ENCODE measurements at places on chromosomes 7 and 10.
A peak's percentile ranks its signal among the peaks of the same experiment; 100 is the strongest.

DNA sequence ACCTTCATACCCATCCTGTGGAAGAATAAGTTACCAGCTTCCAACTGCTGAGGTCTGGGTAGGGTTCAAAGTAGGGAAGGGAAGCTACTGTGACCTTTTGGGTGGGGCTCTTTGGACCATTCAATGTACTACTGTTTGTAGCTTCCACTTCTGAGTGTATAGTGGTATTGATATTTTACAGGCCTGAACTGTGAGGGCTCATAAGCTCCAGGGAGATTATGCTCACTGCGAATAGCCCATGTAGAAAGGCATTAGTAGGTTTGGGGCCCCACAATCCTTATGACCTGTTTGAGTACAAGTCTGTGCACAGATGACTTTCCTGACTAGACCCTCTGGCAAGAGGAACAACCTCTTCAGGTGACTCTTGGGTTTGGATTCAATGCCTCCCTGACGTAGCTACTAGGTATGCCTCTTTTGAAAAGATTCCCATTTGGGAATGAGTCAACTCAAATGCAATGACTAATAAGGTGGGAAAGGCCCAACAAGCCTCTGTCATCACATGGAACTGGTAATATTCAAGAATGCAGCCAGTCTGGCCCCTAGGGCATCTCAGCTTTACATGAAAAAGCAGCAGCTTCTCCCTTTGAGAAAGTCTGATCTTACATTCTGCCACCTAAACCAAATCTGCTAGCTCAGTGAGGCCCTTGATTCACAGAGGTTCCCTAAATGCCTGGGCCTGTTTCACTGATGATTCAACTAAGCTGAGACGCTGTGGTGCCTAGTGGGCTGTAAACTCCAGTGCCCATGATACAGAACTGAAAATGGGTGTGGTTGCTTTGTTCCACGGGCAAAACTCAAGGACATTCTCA is 79.8 kb downstream of the ABI1 start:
- no peak for DNase-seq

DNA sequence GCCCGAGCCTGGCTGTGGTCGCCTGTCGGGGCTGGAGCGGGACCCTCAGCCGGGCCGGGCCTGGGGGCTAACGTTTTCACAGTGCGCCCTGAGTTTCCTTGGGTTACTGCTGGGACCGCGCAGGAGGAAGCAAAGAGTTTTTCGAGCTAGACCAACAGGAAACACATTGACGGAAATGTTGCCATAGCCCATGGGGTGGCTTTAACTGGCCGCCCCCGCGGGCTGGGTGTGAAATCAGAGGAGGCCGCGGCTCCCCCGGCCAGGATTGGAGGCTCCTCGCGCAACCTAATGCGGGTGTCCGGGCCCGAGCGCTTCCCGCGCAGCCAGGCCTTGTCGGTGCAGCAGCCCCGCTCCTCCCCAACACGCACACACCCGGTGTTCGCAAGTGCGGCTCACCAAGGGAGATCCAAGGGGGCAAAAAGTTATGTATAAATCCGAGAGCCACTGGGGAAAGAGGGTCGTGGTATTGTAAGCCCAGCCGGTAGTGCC is 1.9 kb downstream of the HHEX start:
- DNase-seq = no peak

- DNase-seq = no peak
Observed at GRCh38 chr7:38034062-38034908, 113.8 kb downstream of the EPDR1 start.

DNA sequence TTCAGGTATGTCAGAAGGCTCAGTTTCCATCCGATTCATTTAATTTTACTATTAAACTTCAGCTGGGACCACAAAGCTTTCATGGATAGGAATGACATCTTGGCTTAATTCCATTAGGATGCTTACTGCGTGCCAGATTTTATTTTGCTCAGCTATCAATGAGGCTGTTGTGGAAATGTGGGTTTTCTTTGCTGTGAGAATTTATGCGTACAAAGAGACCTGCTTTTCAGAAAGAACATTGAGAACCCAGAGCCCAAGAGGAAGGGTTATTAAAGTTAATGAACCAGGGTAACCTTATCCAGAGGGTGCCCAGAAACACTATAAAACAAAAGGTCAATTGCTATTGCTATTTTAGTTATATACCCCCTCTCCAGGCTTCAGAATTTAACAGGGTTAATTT is 98.3 kb downstream of the MKLN1 start:
- DNase-seq = no peak

DNA sequence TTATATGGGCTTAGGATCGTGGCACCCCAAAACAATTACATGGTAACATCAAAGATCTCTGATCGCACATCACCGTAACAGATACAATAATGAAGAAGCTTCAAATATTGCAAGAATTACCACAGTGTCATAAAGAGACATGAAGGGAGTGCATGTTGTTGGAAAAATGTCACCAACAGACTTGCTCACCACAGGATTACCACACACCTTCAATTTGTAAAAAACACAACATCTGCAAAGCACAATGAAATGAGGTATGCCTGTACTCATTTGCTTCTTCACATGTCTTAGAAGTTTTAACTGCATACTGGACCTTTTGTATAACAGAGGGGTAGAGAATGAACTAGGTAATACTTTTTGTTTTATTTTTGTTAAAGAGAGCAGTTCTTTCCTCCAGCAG is 96.6 kb downstream of the TPST1 start:
- DNase-seq = no peak

- no peak for DNase-seq
Observed at GRCh38 chr10:110686949-110687348, 42.8 kb downstream of the RBM20 start.

DNA sequence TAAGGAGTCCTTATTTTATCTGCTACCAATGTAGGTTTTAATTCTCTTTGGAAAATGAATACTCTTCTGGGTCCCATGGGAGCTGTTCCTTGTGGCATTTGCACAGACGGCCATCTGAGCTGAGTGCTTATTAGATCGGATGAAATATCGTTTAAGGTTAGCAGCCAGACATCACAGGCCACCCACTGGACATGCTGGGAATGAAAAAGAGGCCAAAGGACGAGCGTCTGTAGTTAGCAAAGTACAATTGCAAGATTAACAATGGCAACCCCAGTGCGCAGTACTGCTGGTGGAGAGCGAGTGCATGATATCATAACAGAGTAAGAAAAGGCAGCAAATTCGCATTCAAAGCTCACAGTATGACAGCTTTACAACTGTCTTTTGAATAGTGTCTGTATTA is 28.3 kb upstream of the CREB5 start:
- no peak for DNase-seq

DNA sequence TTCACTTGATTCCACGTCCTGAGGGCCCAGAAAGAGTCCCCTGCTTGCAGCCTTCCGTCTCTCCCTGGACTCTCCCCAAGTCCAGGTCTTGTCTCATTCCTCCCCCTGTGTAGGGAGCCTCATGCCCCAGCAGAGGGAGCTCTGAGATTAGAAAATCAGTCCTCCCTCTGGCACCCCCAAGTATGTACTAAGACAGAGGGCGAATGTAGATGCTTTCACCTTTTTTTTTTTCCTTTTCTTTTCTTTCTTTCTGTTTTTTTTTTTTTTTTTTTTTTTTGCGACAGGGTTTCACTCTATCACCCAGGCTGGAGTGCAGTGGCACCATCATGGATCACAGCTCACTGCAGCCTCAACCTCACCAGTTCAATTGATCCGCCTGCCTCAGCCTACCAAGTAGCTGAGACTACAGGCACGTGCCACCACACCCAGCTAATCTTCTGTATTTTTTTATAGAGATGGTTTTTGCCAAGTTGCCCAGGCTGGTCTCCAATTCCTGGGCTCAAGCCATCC is 10.3 kb downstream of the SFXN3 start:
- peak; percentile 53 for DNase-seq

DNA sequence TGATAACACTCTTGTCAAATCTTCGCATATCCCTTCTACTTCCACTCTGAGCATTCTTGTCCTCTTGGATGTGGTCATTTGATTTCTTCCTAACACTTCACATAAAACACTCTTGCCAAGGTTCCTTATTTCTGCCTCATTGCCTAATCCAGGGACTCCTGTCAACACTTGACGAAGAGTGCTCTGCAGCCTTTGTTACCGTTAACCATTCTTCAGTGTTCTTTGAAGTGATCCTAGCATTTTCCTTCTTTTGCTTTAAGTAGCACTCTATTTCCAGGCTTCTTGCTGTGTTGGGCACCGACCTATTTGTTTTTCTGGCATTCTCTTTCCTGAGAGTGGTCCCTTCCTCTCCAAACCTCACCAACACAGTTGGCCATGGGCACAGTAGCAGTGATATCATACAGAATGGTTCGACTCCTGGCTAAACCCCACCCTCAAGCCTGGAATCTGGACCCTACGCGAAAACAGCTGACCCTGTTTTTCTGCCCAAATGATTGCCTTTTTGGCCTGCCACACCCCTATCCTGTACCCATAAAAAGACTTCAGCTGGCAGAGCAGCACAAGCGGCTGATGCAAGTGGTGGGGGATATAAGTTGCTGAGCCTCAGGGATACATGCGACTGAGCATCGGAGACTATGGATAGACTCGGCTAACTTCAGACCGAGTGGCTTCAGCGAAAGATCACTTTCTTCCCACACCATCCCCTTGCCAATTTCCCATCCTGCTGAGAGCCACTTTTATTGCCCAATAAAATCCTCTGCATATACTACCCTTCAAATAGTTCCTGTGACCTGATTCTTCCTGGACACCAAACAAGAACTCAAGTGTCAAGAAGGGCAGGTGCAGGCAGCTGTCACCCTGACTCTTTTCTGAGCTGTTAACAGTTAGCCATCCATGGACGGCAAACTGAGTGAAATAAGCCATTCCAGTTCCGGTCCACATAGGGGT is 820.6 kb downstream of the CCSER2 start:
- peak; percentile 53 for DNase-seq

DNA sequence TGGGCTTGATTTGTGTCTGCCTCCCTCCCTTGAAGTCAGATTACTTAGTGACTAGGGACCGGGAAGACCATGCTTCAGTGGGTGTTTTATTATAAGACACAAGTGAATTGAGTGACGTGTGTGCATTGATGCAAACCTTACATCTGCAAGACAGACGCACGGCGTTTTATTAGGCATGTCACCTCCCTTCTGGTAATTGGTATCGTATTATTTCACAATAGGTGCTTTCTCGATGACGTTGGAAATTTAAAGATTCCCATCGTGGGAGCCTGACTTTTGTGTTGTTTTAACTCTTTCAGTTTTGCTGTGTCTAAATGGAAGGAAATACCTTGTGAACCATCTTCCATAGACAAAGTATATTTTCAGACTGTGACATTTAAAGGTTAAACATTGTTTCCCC is 132.6 kb downstream of the INSYN2A start:
- no peak for DNase-seq

DNA sequence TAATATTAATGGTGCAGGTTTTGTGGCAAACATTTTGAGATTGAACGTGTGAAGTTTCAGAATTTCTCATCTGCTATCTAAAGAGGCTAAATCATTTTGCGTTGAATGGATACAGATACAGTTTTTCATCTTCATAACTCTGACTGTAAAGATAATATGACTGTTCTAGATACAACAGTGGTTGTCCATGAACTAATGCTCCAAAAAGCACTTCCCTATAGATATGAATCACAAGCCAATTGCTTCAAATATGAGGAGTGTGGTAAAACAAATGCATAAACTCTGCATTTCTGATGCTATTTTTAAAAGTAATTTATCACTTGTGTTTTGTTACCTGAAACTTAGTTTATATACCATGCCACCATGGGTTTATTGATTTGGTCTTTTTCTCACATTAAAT is 750.1 kb downstream of the MAGI2 start:
- no peak for DNase-seq
